ENCODE measurements at places on chromosomes 1 and 21.

GRCh38 chr1:201383647-201384405 is 6.3 kb upstream of the TNNT2 start:
- no peak for DNase-seq

DNA sequence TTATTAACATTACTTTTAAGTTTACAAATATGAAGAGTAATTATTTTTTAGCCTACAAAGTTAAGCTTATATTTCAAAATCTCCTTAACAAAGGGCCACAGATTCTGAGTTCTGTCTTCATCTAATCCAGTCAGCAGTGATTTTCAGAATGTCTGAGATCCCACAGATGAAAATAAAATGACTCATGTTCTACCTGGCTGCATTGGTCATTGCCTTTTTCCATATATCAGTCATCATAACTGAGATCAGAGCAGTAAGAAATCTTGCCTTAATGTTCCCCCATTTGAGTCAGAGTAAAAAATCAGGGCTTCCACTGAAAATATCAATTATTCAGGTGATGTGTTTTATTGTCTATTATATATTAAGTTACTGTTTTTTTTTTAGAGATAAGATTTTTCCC is 416.1 kb downstream of the MRPL39 start:
- no peak for DNase-seq

DNA sequence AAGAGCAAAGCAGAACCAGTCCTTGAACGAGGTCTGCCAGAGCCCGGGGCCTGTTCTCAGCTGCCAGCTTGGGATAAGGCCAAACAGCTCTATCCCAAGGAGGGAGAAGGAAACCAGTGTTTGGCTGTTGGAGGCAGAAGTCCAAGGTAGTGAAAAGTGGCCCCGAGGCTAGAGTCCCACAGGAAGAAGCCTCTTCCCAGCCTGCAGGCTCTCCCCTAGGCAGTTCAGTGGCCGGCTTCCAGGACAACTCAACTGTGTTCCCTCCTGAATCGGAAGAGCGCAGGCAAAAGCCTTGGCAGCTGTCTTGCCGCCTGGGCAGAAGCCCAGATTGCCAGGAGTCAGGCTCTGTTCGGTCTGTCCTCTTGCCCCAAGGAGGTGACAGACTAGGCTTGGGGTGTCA is 19.3 kb downstream of the QSOX1 start:
- no peak for DNase-seq

- no peak for DNase-seq
Observed at GRCh38 chr1:37858931-37859506, 373 bp downstream of the MTF1 start.

- DNase-seq: no peak
Observed at GRCh38 chr1:54809496-54810074, 8.5 kb upstream of the TTC22 start.

All from HEK293T (cell line).